ENCODE measurements at places on chromosomes 7 and 10.
A peak's percentile ranks its signal among the peaks of the same experiment; 100 is the strongest.

DNA sequence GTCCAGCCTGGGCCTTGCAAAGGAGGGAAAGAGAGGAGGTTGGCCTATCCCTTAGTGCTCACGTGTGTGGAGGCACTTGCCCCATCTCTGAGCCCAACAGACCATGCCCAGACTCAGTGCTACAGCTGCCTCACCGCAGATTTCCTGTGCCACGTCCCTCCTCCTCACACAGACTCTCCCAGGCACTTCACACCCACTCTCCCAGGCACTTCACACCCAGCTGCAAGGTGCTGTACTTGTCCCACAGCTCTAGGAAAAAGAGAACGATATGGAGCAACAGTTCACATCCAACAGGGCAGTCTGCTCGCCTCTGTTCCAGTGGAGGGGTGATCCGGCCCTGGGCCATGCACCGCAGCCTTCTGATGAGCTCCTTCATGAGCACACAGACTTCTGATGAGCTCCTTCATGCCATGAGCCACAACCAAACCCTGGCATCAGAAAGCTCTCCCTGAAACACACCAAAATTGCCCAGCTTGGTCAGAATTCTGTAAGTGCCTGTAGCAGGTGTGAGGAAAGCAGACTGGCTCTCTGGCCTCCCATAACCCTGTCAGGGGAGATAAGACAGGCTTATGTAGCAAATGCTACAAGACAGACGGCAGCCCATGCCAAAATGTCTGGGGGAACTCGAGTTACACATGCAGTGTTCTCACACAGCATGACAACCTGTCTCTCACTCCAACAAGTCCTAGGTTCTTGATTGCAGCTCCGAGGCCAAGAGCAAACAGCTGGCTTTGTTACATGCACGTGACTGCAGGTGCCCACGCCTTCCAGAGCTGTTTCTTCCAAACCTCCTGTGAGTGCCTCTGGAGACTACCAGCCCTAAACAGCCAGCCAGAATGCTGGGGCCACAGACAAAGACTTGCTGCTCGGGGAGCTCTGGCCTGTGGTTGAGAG, 348.5 kb downstream of the GRID1 start:
- no peaks in the 10 kb centered on the region for H3K4me1 ChIP-seq
- no peak overlapping the region for H3K27ac ChIP-seq
- no peak for DNase-seq
- no peak overlapping the region for H3K4me3 ChIP-seq

DNA sequence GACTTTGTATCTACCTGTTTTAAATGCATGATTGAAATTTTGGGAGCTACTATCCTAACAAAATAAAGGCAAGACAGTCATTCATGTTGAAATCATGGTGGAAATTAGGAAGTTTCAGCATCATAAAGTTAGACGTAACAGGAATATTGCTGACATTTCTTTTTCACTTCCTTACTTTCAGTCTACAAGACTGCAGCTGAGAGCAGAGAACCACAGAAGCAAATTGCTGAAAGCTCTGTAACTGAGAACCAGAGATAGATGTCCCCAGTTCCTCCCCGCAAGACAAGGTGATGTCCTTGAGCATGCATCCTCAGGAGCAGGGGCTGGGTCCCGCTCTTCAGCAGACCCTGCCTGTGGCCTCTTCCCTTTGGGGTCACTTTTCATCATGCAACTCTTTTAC, 466.3 kb upstream of the POM121L12 start:
- H3K36me3 ChIP-seq, result no peaks in the 10 kb centered on the region
- H3K4me1 ChIP-seq, result no peaks in the 10 kb centered on the region
- DNase-seq, result no peak
- H3K27ac ChIP-seq, result no peak overlapping the region
- H3K4me3 ChIP-seq, result no peak overlapping the region

DNA sequence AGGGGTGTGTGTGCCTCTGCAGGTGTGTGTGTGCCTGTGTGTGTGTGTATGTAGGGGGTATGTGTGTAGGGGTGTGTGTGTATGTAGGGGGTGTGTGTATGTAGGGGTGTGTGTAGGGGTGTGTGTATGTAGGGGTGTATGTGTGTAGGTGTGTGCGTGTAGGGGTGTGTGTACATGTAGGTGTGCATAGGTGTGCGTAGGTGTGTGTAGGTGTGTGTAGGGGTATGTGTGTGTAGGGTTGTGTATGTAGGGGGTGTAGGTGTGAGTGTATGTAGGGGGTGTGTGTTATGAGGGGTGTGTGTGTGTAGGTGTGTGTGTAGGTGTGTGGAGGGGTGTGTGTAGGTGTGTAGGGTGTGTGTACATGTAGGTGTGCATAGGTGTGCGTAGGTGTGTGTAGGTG, 48.6 kb upstream of the PSMG3 start:
- no peaks in the 10 kb centered on the region for H3K36me3 ChIP-seq
- H3K4me3 ChIP-seq, result no peak overlapping the region
- peaks cover 6% of the 10 kb centered on the region for H3K27me3 ChIP-seq

DNA sequence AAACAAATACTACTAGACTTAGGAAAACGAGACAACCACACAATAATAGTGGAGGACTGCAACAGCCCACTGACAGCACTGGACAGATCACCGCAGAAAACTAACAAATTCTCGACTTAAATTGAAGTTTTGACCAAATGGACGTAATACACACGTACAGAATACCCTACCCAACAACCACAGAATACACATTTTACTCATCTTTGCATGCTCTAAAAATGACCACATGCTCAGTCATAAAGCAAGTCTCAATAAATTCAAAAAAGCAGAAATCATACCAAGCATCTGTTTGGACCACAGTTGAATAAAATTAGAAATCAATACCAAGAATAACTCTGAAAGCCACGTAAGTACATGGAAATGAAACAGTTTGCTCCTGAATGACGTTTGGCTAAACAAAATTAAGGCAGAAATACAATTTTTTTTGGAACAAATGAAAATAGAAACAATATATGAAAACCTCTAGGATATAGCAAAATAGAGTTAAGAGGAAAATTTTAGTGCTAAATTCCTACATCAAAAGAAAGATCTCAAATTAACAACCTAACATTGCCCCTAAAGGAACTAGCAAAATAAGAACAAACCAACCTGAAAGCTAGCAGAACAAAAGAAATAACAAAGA, 30.6 kb downstream of the MAPK8 start:
- H3K36me3 ChIP-seq, result peaks cover 5% of the 10 kb centered on the region
- no peak for DNase-seq
- peaks cover 10% of the 10 kb centered on the region for H3K4me1 ChIP-seq
- H3K27me3 ChIP-seq, result no peaks in the 10 kb centered on the region
- no peak overlapping the region for H3K27ac ChIP-seq

DNA sequence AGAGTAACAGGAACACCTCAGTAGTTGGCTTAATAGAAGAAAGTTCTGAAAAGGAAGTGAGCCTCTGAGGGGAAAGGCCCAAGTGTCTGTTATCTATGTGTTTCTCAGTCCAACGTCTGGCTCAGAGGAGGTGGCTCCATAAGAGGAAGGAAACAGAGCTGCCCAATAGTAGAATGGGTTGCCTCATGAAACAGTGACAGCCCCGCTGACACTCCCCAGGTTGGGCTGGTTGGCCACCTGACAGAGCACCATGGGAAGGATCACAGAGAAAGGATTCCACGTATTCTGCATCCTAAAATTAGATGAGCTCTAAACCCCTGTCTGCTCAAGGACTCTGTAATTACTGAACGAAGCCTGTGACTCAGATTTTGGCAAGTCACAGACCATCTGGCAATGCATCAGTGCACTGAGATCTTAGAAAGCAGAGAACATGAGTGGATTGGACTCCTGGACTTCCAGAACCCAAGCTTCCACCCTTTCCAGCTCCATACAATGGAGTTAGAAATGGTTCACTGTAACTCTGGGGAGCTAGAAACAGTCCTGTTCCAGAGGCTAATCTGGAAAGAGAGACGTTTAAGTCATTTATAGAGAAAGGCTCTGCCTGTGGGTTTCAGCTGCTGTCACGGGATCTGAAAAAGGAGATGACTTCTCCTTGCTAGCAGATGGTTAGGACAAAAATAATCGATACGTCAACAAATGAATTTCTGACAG, 2.9 kb downstream of the PKD2L1 start:
- no peak overlapping the region for H3K4me3 ChIP-seq
- DNase-seq, result no peak
- H3K4me1 ChIP-seq, result no peaks in the 10 kb centered on the region
- no peaks in the 10 kb centered on the region for H3K36me3 ChIP-seq
- peaks cover 36% of the 10 kb centered on the region for H3K27me3 ChIP-seq

- no peaks in the 10 kb centered on the region for H3K27me3 ChIP-seq
- H3K27ac ChIP-seq, result no peak overlapping the region
- H3K4me3 ChIP-seq, result no peak overlapping the region
These were observed 576.7 kb downstream of the KCNMA1 start for GRCh38 chr10:77060913-77061312.

- H3K4me3 ChIP-seq, result no peak overlapping the region
- peaks cover 5% of the 10 kb centered on the region for H3K36me3 ChIP-seq
- no peak for DNase-seq
- H3K27ac ChIP-seq, result no peak overlapping the region
These were observed 11.8 kb upstream of the TNRC18 start for GRCh38 chr7:5435291-5436002.

DNA sequence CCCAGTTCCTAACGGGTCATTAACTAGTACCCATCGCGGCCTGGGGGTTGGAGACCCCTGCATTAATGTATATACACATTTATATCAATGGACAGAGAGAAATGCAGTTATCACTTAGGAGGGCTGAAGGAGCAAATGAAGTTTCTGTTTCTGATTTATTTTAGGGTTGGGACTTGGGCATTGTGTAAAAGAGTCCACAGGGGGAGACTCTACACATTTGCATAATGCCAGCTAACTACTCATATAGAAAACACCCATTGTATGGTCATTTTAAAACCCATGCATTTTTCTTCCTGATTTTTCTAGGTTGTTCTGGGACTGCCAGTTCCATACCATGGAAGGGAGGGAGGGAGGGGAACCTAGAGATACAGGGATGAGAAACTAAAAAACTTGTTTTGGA, 23.5 kb downstream of the BCCIP start:
- H3K36me3 ChIP-seq, result peaks cover 57% of the 10 kb centered on the region
- H3K27me3 ChIP-seq, result no peaks in the 10 kb centered on the region
- no peak for DNase-seq
- H3K4me3 ChIP-seq, result no peak overlapping the region
- H3K27ac ChIP-seq, result no peak overlapping the region

- H3K27ac ChIP-seq, result peak overlapping the region; percentile 95
- H3K27me3 ChIP-seq, result no peaks in the 10 kb centered on the region
- no peaks in the 10 kb centered on the region for H3K36me3 ChIP-seq
- peak overlapping the region; percentile 64 for H3K4me3 ChIP-seq
These were observed 434 bp downstream of the STAMBPL1 start for GRCh38 chr10:88880282-88881076.

- H3K4me1 ChIP-seq, result no peaks in the 10 kb centered on the region
- DNase-seq, result no peak
- no peak overlapping the region for H3K4me3 ChIP-seq
- no peaks in the 10 kb centered on the region for H3K36me3 ChIP-seq
These were observed 60.6 kb upstream of the TRIM8 start for GRCh38 chr10:102583435-102584417.

DNA sequence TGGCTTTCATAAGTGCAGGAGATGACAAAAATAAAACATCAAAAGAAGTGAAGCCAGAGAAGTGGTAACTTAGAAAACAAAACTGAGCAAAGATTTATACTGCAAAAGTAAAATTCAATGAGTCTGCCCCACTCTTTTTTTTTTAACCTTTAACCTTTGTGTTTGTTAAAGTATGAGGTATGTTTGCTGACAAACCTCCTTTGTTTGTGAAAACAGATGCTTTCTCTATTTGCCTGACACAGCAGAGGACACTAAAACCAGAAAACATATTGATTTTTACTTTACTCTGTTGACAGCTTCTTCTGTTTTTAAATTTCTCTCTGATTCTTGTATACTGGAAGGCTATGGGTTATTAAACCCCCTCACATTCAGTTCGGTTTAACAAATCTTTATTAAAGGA, 57.6 kb downstream of the SGMS1 start:
- no peak overlapping the region for H3K4me3 ChIP-seq
- no peak overlapping the region for H3K27ac ChIP-seq
- no peaks in the 10 kb centered on the region for H3K36me3 ChIP-seq

DNA sequence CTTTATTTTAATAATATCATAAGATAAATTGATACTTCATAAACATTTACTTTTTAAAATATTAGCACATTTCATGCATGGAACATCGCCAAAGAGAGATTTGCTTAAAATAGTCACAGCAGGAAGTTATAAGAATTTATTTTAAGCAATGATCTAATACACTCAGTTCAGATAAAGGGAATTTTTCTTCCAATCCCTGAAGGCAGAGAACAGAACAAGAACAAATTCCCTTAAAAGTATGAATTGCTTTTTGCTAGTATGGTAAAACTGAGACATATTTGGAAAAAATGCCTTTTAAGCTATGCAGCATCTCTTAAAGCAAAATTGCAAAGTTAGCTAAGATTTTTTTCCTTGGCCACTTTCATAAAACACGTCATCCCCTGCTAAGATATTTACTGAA, 91.0 kb downstream of the SEMA3D start:
- no peak for DNase-seq
- H3K27me3 ChIP-seq, result no peaks in the 10 kb centered on the region
- no peak overlapping the region for H3K4me3 ChIP-seq
- no peak overlapping the region for H3K27ac ChIP-seq
- no peaks in the 10 kb centered on the region for H3K36me3 ChIP-seq

GRCh38 chr10:6292741-6293151, 90.0 kb downstream of the PFKFB3 start:
- DNase-seq, result no peak
- no peak overlapping the region for H3K27ac ChIP-seq
- no peaks in the 10 kb centered on the region for H3K36me3 ChIP-seq
- peaks cover 23% of the 10 kb centered on the region for H3K4me1 ChIP-seq
- H3K4me3 ChIP-seq, result no peak overlapping the region
- H3K27me3 ChIP-seq, result no peaks in the 10 kb centered on the region

DNA sequence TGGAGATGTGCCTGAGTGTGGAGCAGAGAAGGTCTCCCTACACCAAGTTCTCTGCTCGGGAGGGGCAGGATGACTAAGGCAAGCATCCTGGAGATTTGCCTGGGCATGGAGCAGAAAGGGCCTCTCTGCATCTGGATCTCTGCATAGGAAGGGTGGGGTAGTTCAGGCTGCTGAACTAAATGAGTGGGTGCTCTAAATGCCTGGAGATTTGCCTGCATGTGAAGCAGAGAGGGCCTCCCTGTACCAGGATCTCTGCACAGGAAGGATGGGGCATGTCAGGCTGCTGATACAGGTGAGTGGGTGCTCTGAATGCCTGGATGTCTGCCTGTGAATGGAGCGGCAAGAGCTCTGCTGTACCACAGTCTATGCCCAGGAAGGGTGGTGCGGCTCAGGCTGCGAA, 680.7 kb downstream of the SUGCT start:
- no peaks in the 10 kb centered on the region for H3K27me3 ChIP-seq
- peak overlapping the region; percentile 41 for H3K27ac ChIP-seq
- no peaks in the 10 kb centered on the region for H3K36me3 ChIP-seq
- DNase-seq, result no peak
- H3K4me3 ChIP-seq, result no peak overlapping the region

DNA sequence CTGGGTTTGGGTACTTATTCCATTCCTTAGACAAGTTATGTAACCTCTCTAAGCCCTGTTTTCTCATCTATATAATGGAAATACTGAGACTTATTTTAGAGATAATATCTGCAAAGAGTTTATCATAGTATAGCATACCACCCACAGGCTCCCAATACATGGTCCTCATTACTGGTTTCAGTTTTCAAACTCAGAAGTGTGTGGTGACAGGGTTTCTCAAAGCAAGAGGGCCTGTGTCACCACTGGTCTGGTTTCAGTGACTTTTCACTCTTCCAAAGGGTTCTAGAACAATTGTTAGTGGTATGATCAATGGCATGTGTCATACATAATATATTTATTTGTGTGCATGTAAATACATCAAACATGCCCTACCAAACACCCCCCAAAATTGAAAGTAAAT, 89.2 kb upstream of the BMPER start:
- no peak overlapping the region for H3K4me3 ChIP-seq
- no peaks in the 10 kb centered on the region for H3K36me3 ChIP-seq
- H3K4me1 ChIP-seq, result no peaks in the 10 kb centered on the region
